ENCODE measurements at places on chromosomes 1 and 21.

DNA sequence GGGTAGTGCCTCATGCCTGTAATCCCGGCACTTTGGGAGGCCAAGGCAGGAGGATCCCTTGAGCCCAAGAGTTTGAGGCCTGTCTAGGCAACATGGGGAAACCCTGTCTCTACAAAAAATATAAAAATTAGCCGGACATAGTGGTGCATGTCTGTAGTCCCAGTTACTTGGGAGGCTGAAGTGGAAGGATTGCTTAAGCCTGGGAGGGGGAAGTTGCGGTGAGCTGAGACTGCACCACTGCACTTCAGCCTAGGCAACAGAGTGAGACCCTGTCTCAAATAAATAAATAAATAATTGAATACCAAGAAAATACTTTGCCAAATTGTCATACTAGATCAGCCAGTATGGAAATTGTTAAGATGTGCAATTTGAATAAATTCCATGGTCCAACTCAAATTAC is 5.9 kb upstream of the RBBP5 start:
- DNase-seq: no peak

DNA sequence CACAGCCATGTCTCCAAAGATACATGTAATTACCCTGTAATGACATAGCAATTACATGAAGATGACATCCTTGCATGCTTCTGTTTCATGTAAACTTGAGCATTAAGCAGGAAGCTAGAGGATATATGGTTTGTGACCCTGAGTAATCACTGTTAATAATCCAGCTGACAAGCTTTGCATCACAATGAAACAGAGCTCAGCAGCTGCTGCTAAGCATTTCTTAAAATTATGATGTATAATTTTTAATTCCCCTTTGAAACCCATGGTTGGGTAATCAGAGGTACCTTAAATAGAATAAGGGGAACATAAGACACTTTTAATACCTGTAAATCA is 293.5 kb downstream of the NTNG1 start:
- DNase-seq: no peak

- DNase-seq: no peak
Measured at GRCh38 chr1:245441689-245442088, 286.9 kb downstream of the KIF26B start.

DNA sequence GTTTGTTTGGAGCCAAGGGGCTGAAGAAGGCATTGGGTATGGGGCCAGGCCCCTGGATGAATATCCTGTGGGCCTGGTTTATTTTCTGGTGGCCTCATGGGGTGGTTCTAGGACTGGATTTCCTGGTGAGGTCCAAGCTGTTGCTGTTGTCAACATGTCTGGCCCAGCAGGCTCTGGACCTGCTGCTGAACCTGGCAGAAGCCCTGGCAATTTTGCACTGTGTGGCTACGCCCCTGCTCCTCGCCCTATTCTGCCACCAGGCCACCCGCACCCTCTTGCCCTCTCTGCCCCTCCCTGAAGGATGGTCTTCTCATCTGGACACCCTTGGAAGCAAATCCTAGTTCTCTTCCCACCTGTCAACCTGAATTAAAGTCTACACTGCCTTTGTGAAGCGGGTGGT is 1.4 kb downstream of the ACKR1 start:
- DNase-seq: no peak

DNA sequence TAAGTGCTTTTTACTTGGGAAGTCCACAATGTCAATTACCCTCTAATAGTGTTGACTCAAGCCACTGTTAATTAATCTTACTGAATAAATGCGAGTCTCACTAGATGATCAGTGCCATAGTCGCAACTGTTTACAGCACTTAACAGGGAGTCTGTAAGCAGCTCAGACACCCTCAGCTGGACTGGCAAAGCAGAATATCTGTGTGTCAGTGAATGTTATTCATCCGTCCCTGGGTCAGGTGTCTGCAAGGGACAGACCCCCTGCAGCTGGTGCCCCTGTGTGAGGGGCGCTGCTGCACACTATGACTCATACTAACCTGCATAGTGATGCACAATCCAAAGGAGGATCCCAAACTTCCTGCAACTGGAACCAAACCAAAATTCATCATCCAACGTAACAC is 306.5 kb downstream of the HHIPL2 start:
- DNase-seq: no peak

DNA sequence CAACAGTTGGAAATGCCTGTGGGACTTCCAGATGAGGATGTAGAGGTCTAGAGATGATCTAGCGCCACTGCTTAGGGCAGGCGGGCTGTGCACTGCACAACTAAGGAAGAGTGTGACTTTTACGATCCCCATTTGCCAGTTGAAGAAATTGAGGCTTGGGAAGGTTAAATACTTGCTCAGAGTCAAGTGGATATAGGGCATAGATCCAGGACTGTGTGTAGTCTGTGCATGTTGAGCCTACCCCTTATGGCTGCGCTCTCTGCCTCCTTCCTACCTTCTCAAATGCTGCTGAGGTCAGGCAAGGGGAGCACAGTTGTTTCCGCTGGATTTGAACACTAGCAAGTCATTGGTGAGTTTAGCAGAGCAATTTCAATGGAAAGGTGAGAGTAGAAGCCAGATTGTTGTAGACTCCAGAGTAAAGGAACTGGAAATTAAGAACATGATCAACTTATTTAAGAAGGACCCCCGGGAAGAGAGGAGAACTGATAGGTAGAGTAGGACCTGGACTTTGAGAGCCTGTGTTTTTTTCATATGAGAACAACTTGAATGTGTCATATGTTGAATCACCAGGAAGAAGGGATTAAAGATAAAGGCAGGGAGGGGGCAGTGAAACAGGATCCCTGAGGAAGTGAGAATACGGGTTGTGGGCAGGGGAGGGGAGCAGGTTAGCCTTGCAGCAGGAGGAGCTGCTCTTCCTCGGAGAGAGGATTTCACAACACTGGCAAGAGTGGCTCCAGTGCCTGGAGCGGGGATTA is 2.7 kb downstream of the CAPN2 start:
- no peak for DNase-seq

GRCh38 chr1:52341655-52342260 is 24.2 kb downstream of the CC2D1B start:
- no peak for DNase-seq

DNA sequence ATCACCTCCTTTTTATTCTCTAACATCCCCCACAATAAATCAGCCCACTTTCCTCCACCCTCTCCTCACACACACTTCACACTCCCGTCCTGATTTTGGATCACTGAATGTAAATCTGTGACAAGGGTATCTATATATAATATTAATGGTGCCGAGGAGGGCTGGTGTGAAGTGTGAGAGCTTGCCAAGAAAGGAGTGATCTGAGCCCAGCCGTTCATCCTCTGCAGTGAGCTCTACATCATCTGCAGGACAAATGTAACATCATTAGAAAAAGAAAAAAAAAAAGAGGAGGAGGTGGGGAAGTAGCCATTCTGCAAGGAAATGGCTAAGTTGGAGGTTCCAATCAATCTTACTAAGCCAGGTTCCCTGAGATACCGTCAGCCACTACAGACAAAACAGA is 291.7 kb upstream of the RRP15 start:
- DNase-seq: no peak

DNA sequence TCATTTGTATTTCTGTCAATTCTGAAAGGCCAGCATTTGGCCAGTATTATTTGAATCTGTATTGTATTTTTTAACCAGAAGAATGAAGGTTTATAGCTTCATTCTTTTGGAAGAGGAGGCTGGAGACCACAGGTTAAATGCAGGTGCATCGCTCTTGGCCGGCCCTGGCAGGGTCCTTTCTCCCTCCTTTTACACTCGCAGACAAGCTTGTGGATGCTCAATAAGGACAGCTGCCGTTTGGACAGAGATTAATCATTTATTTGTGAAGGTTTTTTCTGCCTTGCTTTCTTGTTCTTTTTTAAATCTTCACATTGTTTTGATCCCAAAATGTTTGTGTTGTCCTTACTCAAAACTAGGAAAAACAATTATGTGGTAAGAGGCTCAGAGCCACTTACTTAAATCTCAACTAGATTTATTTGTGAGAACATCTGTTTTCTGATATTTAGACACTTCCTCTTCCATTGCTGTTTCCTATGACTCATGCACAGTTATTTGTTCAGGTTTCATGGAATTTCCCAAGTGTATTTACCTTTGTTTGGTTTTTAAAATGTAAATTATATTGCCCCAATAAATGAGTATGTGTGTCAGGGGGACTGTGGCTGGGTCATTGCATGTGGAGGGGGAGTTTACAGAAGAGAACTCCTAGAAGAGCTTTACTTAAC is 46.7 kb upstream of the LAMC2 start:
- DNase-seq: no peak

GRCh38 chr1:148010527-148010926 is 82.3 kb downstream of the GPR89B start:
- DNase-seq: no peak

DNA sequence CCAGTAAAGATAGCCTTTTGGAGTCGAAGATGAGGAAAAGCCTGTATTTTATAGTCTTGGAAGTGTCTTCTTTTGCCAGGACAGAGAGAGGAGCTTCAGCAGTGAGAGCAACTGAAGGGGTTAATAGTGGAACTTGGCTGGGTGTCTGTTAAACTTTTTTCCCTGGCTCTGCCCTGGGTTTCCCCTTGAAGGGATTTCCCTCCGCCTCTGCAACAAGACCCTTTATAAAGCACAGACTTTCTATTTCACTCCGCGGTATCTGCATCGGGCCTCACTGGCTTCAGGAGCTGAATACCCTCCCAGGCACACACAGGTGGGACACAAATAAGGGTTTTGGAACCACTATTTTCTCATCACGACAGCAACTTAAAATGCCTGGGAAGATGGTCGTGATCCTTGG is at the start of gene VCAM1:
Gene VCAM1, plus strand, starts transcription at position 253 of the 400 bp plus-strand sequence. Its CDS starts 119 bp downstream, at position 372.
- no peak for DNase-seq

DNA sequence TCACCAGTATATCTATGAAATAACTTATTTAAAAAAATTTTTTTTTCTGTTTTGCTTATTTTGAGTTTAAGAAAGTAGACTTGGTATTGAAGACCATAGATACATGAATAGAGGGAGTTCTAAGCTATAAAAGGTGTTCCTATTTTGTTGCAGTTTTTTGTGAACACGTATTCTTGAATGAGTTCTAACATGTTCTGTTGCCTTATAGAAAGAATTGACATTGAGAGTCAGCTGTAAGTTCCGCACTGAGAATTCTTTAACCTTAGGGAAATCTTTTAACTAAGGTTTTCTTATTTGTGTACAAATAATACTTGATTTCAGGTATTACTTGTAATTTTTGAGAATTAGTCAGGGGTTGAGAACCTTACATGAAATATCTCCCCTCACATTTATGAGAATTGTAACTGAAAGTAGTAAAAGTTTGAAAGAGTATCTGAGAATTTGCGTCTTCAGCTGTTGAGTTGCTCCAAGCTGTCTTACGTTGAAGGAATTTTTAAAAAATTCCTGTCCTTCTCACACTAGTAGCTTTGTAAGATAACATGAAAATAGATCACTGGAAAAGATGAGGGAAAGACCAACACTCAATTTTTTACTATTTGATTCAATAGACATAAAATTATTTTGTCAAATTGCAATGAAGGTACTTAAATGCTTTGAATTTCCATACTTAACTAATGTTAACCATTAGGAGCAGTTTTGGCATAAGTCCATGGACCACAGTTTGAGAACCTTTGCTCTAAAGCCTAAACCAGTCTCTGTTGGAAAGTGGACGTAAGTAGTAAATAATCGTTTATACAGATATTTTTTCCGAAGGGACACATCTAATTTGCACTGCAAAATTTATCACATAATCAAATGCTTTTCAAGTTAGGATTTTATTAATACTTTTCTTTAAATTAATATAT is 3.8 kb downstream of the DR1 start:
- no peak for DNase-seq

DNA sequence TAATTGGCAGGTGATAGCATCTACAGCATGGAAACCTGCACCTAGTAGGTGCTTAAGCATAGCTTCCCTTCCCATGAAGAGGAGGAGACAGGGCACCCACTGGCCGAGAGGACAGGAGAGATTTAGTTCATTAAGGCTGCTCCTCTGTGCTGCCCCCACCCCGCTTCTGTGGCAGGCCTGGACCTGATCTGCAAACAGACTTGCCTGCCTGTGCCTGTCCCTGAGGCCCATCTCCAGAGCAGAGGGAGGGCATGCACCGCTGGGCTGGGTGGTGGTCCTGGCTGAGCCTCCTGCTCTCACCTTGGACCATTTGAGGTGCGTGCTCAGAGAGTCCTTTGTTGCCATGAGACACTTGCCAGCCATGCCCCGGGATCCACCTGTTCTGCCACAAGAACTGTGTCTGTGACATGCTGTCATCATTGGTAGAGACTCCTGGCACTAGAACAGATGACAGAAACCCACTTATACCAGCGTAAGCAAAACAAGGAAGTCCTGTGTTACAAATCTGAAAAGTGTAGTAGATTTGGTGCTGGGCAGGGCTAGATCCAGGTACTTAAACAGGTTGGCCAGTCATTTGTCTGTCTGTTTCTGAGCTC is 55.6 kb downstream of the PTPRF start:
- no peak for DNase-seq
